ENCODE measurements at places on chromosomes 12 and 14.

GRCh38 chr12:53078425-53079225, 565 bp downstream of the SPRYD3 start:
- peak; percentile 52 for DNase-seq

DNA sequence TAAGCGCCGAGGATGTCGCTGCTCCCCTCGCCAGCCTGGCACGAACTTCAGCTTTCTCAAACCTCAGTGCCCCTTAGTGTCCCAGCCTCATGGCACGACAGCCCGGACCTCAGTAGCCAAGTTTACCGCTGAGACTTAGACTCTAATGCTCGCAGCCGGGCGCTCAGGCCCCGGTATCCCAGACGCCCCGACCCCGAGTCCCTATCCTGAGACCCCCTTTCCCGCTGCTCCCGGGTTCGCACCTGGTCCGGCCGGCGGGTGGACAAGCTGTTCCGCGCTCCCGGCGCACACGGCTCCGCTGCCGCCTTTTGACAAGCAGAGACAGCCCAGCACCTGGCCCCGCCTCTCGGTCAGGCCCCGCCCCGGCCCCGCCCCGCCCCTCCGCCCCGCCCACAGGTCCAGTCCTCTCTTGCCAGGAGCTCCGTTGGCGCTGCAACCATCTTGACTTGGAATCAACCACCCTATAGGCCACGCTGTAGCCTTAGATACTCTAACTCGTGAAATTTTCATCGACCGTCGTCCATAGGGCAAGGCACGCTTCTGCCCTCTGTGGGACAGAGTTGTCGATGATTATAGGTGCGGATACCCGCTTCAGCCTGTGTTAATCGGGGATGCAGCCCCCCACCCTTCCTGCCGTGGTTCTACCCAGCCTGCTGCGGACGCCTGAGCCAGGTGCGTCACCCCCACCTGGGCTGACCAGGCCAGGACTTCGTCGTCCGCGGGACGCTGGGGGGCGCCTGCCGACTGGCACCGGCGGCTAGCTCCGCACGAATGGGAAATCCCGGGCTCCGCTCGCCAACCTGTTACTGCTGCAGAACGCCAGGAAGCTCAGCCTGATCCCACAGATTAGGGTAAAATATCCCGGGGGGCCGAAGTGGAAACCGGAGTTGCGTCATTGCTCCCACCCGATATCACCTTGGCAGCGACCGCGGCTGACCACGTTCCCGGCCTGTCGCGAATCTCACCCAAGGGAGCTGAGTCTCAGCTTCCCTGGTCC, at the start of gene VDR:
Gene VDR, minus strand, starts transcription at position 282 of the 997 bp plus-strand sequence. CDS start 25,881 bp downstream, outside the sequence.
- peak; percentile 80 for DNase-seq

DNA sequence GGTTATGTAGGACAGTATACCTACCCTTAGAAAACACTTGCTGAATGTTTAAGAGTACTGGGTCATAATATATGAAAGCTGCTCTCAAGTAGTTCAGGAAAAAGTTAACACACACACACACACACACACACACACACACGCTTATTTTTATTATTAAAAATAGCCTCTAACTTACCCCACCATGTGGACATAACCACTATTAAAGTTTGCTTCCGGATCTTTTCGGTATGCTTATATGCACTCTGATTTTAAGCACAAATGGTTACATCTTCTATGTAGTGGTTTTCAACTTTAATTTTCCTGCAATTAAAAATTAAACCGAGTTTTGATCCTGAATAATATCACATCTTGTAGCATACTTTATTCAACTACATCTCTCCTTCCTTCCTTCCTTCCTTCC, 84.9 kb upstream of the TRAF3 start:
- DNase-seq, result no peak

GRCh38 chr12:104057771-104058197, 6.5 kb upstream of the HCFC2 start:
- DNase-seq, result no peak

DNA sequence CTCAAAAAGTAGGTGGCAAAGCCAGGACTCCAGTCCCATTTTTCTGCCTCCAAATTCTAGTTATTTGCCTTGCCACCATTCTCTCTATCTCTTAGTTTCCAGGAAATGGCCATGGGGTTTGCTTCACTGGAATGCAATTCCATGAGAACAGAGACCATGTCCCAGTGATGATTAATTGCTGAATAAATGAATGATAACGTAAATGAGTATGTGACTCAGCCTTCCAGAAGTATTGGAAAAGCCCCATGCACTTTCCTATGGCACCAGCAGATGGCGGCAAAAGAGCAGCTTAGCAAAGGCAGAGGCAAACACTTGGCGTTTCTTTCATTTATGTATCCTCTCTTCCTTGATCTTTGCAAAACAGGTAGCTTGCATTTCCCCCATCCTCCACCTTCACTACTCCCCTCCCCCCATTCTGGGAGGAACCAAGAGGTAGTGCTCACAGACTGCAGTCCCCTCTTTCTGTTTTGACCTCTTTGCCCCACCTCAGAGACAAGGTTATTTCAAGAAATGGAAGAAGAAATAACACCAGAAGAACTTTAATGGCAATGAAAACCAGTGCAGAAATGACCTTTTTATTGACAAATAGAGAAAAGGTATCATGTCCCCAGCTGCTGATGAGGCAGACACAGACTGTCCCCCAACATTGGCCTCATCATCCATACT, 21.3 kb downstream of the TBX3 start:
- peak; percentile 26 for DNase-seq

DNA sequence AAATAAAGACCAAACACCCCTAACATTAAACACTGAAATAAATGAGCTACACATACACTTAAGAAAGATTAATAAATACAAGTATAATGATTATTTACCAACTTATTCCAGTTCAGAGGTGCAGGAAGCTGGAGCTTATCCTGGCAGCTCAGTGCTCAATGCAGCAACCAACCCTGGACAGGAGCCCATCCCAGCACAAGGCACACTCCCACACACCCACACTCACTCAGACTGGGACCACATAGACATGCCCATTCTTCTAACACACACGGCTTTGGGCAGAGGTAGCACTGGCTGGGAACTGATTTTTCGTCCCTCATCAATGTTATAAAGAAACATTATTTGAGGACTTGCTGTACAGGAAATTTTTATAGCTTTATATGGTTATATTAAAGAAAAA, 797.4 kb downstream of the RPS29 start:
- no peak for DNase-seq

DNA sequence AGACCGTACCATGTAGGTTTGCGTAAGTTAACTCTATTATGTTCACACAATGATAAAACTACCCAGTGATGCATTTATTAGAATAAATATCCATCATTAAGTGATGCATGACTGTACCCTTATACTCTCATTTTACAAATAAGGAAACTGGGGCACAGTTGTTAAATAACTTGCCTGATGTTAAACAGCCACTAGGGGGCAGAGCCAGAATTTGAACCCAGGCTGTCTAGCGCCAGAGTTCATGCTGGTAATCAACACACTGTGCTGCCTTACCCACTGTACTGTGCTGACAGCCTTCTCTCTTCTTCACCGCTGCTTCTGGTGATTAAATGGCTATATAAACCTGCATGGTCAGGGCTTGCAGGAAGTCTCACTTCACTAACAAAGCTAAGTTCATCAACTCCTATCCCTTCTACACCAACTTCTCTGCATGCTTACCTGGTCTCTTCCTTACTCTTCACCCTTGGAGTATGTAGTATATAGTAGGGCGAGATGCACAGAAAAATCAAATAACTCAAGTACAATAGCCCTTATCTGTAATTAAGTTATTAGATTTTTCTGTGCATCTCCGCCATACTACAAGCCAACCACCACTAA, 43.6 kb upstream of the APPL2 start:
- DNase-seq, result peak; percentile 3

DNA sequence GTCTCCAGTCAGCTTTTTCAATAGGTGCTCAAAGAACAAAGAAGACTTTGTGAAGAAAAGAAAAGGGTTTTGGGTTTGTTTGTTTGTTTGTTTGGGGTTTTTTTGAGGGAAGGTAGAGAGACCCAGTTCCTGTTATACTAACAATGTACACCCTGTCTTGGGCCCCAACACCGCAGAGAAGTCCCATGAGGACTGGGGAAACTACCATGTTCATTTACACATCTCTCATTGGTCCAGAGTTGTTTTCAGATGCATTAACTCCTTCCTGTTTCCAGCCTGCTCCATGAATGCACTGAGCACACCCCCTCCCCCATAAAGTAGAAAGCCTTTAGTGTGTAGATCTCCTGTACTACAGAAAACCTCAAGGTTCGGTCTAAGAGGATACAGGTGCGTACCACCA, 51.1 kb upstream of the SLC8A3 start:
- no peak for DNase-seq

DNA sequence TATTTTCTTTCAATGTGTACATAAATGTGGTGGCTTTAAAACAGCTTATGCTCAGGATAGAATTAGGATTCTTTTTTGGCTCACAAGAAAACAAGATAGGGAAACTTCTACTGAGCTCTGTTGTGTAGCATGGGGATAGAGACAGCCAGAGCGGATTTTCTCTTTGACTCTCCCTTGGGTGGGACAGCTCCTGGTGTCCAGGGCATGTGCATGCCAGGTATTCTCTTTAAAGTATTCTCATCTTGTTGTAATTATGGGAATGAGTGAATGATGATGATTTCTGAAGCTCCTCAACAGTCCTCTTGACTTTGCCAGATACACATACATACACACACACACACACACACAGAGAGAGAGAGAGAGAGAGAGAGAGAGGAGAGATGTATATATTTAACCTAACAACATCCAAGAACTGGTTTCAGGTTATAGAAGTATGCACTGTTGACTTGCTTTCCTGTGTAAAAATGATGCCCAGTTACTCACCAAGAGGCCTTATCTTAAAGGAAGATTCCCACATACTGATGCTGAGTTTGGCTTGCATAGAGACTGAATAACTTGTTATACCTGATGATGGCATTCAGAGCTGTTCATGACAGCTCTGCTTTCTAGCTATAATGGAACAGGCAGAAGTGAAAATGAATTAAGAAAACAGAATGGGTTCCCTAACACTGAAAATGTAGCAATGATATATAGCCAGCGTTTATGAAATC, 387.5 kb downstream of the EGLN3 start:
- no peak for DNase-seq

GRCh38 chr14:37019488-37019887, 152.9 kb downstream of the SLC25A21 start:
- DNase-seq, result no peak

DNA sequence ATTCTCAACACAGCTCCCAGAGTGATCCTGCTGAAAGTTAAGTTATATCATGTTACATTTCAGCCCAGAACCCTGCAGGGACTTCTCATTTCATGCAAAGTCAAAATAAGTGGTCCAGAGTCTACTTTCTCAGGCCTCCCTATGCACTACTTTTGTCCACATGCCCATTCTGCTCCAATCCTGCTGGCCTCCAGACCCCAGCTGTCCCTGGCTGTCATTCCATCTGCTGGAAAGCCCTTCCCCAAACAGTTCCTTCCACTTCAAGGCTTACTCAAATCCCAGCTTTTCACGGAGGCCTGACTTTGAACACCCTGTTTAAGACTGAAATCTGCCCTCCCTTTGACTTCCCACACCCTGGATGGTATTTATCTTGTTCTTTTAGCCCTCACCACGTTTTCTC, 109.8 kb upstream of the DNM1L start:
- no peak for DNase-seq

DNA sequence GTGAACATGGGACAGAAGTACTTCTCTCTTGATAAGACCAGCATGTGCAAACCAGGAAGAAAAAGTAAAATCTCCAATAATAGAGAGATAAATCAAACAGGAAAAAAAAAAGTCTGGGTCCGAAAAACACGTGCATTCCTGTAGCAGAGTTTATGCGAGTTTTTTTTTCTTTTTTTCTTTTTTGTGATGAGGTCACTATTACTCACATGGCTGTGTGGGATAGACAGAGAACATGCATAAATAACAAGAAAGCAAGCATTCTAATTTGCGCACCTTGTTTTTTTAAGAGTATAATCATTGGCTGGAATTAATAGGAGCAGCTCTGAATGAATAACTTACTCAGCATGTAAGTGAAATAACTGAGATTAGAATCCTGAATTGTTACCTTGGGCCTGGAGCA, 91.9 kb upstream of the CPM start:
- DNase-seq, result no peak

- no peak for DNase-seq
These were observed 448.1 kb downstream of the NPAS3 start for GRCh38 chr14:33386781-33387180.

DNA sequence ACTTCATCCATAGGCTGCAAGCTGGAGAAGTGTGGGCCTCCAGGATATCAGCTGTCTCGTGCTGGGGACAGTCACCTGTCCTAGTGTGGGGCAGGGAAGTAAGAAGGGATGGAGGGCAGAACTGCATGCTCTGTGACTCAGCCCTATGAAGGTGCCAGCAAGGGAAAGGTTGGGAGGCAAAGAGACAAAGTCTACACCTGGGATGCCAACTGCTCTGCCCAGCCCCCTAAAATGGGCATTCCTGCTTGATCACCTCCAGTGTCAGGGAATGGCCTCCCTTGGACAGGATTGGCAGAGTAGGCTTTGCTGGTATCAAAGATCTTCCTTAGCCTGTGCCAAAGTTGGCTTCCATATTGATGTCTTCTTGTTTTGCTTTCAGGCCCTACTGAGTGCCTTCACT, 335.0 kb downstream of the BCL11B start:
- no peak for DNase-seq

- DNase-seq, result no peak
These were observed 72.2 kb downstream of the BHLHE41 start for GRCh38 chr12:26052652-26053051.

GRCh38 chr14:72754949-72755348, 139.0 kb downstream of the DPF3 start:
- DNase-seq, result no peak

DNA sequence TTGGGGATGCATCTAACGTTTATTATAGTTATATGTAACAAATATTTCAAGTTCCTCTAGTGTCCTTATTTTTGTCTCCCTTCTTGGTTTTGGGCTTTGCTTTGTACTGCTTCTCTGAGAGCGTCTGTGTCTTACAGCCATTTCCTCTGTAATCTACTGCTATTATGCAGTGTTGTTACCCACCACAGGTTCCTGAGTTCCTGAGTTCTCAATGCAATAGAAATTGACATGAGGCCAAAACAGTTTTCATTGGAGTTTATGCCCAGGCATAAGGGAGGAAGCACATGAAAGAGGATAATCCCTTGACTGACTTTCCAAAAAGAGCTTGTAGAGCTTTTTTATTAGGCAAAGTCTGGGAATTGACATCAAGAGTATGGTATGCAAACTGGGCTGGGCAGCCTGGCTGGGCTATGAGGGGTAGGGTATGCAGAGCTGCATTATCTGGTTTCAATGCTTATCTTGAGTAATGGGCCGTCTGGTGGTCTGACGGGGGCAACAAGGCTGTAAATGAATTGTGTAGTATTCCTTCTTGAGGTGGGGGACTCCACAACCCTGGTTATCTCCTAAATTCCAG, 722.5 kb upstream of the ATXN7L3B start:
- DNase-seq, result no peak

GRCh38 chr14:55084401-55085059, 33.1 kb downstream of the MAPK1IP1L start:
- no peak for DNase-seq

- no peak for DNase-seq
These were observed 6.7 kb downstream of the SDS start for GRCh38 chr12:113396828-113397496.

- peak; percentile 8 for DNase-seq
These were observed 10.2 kb upstream of the LTA4H start for GRCh38 chr12:96045566-96045965.

GRCh38 chr14:68639758-68640574, 152.9 kb downstream of the ZFP36L1 start:
- no peak for DNase-seq
